GM12864 (cell line): ENCODE measurements at places on chromosomes 3 and 15.

DNA sequence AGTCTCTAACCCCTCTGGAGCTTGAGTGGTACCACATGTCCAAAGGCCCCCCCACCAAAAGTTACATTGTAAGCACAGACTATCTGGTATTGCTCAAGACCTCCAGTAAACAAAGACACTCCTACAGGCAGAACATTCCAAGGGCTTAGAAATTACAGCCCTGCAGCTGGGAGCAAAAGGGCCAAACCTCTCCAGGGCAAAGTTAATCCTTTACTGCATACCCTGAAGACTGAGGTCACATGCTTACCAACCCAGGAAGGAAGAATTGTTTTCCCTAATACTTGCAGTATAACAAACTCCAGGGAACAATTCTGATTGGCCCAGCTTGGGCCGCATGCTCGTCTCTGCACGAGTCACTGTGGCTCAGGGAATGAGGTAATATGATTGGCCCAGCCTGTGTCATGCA is 266.1 kb upstream of the NR2F2 start:
- no peak for DNase-seq

GRCh38 chr3:9615003-9615628 is 34.2 kb upstream of the MTMR14 start:
- no peak for DNase-seq

DNA sequence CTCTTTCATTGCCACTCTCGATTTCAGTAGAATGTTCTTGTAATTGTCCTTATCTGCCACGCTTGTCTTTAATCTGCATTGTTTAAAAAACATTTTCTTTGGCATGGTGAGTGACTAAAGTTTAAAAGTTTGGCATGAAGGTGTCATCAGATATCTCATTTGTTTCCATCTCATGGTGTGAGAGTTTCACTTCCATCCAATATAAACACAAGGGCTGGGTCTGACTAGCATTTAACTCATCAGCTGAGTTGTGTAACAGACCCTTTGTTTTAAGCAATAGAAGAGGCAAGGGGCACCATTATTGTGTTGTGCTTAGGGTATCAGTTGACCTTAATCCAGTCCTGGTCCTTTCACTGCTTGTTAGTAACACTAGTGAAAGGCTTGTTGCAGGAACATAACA is 49.9 kb upstream of the IL12A start:
- DNase-seq: no peak

DNA sequence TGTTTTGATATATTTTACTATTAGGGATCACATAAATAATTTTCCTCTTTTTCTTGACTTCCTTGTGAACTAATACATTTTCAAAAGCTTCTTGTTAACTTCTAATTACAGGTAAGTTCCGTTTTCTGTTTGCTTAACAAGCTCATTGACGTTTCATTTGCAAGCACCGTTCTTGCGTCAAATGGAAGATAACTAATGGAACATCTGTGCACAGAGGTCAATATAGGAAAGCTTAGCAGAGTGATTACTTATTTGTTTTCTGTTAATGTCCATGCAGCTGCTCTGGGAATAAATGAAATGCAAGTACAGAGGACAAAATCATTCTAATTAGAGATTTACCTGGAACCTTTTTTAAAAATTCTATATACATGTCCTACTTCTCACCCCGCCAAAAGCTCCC is 115.5 kb upstream of the C2CD4B start:
- no peak for DNase-seq

DNA sequence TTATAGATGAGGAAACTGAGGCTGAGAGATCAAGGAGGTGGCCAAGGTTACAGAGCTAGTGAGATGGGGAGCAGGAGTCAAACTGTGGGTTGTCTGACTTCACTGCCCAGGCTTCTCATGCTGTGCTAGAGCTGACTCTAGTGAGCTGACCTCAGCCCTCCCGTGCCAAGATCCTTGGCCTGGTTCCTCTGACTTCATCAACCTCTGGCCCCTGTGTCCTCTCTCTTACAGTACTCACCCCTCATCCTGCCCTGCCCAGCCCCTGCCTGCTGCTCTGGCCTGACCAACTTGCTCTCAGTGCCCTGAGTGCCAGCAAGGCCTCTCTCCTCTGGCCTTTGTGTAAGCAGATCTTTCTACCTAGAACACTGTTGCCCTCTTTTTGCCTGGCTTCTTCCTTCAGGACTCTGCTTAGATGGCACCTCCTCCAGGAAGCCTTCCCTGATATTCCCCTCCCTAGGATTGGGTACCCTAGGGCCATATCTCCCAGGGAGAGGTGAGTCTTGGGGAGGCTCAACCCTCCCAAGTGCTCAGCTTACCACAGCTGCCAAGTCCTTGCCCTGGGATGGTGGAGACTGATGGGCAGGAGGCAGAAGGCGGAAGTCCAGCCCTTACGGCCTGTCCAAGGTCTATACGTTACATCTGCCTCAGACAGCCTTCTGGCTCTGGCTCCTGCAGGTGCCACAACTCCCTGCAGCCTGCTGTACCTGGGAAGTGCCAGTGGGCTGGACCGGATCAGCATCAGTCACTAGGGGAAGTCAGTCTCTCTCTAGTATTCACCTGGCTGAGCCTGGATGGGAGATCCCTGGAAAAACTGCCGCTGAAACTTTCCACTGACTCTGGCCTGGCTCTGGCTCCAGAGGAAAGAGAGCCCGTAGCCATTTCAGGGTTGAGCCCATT is 36.3 kb upstream of the FAM107A start:
- DNase-seq: no peak

- DNase-seq: no peak
Measured at GRCh38 chr3:58628823-58629562, 37.6 kb downstream of the FAM3D start.

DNA sequence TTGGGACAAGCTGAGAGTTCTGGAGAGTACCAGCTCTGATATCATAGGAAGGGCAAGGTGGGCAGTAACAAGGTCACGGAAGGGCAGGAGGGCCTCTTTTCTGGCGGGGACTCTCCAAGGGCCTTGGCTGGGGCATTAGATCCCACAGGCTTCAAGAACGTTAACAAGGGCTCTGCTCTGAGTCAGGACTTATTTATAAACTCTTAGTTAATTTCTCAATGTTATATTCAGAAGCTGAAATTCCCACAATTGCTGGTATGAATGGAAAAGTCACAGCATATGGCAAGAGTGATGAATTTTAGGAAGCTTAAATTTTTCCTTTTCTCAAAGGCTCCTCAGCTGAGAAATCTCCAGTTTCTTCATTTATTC is 320.2 kb upstream of the TBC1D5 start:
- DNase-seq: no peak

- no peak for DNase-seq
Measured at GRCh38 chr15:75313116-75313845, 22.6 kb upstream of the COMMD4 start.

GRCh38 chr3:78025916-78026315 is 986.0 kb downstream of the ROBO2 start:
- no peak for DNase-seq

GRCh38 chr3:60064210-60065178 is 1014.7 kb upstream of the CFAP20DC start:
- no peak for DNase-seq

DNA sequence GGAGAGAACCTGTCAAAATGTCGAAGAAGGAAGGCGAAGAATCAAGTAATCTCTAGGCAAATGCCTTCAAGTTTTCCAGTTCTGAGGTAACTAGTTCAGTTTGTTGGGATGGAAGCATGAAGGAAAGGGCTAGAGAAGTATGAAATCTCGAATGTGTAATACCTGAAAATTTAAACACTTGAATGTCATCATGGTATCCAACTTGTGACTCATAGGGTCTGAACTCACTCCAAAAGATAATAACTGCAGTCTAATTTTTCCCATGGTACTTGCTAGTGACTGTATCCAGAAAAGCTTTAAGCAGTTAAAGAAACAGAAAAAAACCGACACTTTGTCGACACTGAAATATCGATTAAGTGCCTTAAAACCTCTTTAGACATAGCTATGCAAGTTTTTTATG is 102.9 kb upstream of the CHRM5 start:
- DNase-seq: no peak

- DNase-seq: peak; percentile 48
Measured at GRCh38 chr15:92803852-92804609, 96.1 kb upstream of the CHD2 start.

GRCh38 chr15:50068016-50068415 is 51.0 kb downstream of the ATP8B4 start:
- DNase-seq: no peak

DNA sequence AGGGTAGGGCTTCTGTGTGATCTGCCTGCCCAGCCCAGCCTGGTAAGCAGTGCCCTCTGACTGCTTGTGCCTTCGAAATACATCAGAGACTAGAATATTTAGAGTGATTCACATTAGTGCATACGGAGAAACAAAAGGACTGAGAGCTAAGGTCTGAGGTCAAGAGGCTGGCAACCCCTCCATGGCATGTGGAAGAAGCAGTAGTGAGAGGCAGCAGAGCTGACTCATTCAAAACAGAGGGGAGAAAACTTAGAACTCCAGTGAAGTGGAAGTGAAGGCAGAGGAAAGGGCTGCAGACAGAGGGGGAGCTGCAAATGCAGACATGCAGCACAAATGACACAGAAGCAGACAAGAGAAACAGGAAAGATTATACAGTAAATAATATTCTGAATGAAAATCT is 61.6 kb downstream of the ULK4 start:
- no peak for DNase-seq
